ENCODE measurements at places on chromosomes 7 and 10.

GRCh38 chr10:53978301-53978700 is 822.7 kb downstream of the PCDH15 start:
- DNase-seq = no peak

DNA sequence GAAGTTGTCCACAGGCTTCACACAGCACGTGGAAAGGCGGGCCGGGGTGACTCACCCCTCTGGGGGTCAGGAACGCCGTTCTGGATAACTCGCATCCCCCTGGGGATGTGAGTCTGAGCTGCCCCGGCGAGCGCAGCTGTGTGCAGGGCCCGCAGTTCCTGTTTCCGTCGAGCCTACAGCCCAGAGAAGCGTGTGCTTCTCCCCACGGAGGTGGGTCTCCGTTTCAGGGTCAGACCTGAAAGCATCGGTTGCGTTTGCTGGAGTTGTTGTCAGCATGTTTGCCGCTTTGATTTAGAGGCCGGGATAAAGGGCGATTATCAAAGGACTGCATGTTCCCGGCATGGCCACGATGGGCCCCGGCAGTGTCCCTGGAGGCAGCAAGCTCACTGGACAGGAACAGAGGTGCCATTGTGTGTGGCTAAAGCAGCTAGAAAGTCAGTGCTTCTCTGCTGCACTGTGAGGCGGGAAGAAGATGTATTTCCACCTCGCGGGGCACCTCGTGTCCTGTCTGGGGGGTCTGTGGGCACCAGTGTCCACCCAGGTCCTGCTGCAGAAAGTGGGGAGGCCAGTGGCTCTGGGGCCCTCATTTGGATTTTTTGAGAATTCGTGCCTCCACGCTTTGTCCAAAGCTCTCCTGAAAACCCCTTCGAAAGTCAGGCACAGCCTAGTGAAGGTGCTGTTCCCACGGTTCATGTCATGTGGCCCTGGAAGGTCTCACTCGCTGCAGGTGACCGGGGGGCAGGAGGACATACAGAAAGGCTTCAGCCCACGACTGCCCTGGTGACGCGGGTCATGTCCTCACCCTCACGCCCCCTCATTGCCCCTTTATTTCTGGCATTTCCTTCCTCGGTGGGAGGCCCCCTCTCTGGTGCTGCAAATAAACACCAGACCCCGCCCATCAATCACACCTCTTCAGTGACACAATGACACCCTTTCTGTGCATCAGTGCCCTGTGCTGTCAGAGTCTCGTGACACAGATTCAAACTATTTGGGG is 27.4 kb upstream of the GDI2 start:
- peak; percentile 80 for DNase-seq

- no peak for DNase-seq
Observed at GRCh38 chr10:12375076-12375504, 25.7 kb downstream of the CAMK1D start.

DNA sequence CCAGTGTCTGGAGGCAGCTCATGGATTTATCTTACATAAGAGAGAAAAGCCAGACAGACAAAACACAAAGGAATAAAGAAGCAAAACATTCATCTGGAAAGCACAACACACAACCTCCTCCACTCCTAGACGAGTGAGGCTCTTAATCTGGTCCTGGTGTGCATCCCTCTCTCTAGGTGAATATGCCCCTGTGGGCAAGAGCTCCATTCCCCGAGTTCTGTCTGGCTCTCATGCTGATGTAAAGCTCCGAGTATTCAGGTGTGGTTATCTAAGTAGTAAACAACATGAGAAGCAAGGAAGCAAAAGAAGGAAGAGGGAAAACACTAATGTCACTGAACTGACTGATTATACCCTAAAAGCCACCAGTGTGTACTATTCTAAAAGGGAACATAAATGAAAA is 47.9 kb upstream of the FEZF1 start:
- no peak for DNase-seq

DNA sequence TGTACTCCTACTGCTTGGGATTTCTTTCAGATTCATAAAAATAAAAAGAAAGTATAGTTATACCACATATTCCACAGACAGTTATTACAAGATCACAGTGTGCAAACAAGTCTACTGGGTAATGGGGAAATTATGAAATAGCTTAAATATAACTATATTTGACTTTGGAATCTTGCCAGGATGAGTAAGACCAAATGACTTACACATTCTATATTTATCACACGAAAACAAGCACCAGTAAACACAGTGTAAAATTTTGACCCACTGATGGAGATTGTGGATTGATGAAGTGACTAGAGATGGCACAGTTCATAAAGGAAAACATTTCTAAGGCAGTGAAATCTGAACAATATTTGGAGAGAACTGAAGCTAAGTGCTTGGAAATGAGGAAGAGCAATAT is 339.7 kb downstream of the THSD7A start:
- no peak for DNase-seq

DNA sequence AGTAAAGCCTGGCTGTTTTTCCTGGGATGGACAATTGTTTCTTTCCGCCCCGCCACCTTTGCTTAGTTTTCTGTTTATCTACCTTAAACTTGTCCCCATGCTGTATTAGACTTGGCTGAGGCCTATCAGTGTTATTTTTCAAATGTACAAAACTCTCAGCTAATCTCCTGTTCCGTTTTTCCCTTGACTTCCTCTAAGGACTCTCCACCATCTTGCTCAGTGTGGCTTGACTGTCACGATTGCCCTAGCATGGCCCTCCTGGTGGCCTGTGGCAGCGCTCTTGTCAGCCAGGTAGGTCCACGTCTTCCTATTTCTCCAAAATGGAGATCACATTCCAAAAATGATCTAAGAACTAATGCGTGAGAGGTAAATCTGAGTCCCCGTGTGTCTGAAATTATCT is 36.7 kb downstream of the BAIAP2L1 start:
- no peak for DNase-seq

- no peak for DNase-seq
Observed at GRCh38 chr7:155356323-155357105, 58.8 kb downstream of the INSIG1 start.

GRCh38 chr7:158450476-158451124 is 137.0 kb downstream of the PTPRN2 start:
- DNase-seq = no peak

DNA sequence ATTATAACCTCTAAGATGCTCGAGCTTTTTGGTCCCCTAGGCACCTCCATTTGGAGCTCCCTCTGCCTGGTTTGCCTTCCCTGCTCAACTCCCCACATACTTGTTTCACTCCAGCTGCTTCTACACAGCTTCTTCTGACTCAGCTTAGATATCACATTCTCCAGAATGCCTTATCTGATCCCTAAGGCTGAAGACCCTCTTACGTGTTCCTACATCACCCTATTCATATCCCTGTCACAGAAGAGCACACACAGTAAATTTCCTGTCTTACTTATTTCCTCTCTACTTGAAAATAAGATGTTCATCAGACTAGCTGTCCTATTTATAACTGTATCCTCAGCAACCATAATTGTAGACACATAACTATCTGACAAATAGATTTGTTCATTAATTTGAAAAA is 61.3 kb upstream of the RNF148 start:
- no peak for DNase-seq

DNA sequence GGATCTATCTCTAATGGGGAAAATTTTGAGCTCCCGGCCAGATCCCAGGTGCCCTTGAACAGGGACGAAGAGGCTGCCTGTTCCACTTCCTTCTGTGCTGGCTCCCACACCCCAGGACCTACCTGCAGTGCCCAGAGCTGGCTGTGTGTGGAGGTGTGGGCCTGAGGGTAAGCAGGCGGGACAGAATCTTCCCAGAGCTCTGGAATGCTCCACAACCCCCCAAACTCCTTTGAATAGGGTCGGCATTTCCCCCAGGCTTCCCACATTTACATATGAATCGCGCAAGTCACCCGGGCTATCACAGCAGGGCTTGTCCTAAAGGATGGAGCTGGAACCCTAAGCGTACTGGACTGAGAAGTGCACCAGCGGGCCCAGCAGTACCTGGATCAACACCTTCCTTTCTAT is 95.9 kb downstream of the DNMBP start:
- no peak for DNase-seq

DNA sequence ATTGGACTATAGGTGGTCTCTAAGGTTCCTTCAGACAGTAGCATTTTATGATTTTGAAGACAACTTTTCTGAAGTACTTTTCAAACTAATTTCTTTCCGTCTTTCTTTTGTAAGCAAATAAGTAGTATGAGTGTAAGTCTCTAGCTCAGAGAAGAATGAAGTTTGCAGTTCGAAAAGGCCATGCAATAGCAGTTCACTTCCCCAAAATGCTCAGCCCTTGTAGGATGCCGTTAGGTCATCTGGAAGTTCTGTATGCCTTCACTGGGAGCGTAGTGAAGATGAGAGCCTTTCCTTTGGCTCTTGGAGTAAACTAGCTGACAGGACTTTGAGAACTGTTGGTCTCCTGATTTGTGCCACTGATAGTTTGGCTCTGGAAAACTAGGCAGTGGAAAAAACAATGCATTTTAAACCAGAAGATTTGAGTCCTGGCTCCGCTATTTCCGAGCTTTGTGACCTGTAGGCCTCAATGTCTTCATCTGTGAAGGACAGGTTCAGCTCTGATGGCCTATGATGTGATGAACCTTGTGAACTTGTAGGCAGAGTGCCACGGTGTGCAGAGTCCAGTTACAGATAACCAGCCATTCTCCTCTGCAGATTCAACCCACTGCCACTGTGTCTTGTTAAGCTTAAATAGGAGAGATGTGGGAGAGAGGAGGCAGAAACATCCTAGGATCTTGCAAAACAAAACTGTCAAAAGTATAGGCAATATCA is 18.8 kb downstream of the SGPL1 start:
- DNase-seq = no peak

- DNase-seq = no peak
Observed at GRCh38 chr10:90224791-90225566, 523.6 kb downstream of the KIF20B start.

DNA sequence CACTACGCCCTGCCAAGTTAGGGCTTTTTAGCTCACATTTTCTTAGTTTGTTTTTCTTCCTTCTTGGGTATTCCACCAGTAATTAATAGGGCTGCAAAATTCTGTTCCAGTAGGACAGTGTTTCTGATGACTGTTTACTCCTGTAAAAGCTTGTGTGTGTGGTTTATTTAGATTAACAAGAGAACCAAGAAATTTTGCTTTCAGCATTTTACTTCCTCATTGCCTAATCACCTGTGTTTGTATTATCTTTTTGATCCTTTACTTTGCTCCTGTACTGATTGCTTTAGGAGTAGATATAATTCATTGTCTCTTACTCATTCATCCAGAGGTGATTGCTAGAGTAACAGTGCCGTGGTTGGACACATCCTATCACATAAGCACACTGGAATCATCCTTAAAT is 27.7 kb downstream of the TDRD1 start:
- no peak for DNase-seq

DNA sequence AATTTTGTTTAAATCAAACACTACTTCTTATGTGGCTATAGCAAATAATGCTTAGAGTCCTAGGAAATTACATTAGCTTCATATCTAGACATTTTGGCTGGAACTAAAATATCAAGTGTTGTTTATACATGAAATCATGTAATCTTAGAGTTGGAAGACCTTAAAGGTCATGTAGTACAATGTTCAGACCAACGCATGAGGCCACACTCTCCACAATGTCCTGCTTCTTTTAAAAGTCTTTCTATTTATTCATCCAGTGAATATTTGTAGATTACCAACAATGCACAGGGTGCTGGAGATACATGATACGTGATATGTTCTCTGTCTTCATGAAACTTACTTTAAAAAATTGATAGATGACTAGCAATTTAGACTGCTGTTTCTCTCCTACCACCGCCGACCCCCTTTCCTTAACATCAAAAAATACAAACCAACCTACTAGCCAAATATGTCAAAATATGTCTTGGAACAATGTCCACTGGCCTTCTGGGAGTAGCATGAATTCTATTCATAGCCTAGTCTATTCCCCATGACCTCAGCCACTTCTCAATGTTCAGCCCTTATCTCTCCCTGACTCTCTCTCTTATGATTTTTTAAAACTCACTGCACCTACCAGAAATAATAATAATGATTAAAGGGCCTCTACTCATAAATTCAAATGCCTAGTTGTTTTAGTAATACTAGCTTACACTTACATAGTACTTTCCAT is 59.5 kb upstream of the CAV2 start:
- DNase-seq = no peak

GRCh38 chr7:2181077-2181854 is 51.5 kb downstream of the MAD1L1 start:
- DNase-seq = no peak

DNA sequence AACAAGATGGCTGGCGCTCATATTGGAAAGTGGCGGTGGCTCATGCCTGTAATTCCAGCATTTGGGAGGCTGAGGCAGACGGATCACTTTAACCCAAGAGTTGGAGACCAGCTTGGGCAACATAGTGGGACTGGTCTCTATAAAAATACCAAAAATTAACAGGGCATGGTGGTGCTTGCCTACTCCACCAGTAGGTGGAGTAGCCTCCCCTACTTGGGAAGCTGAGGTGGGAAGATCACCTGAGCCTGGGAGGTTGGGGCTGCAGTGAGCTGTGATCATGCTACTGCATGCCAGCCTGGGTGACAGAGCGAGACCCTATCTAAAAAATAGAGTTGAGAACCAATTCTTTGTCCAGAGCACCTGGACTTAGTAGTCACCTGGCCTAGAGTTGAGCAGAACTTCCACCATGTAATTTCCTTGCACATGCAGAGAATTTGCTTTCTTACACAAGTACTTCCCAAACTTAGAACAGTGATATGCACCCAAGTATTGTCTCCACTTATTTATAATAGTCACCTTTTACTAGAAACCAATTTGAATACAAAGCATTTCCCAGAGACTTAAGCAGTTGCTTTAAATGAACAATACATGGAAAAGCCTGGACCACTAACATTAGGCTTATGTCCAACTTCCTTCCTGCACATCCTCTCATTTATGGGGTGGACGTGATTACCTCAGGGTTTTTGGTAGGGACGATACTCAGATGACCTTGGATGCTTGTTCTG is 15.9 kb downstream of the LAMB4 start:
- DNase-seq = no peak

DNA sequence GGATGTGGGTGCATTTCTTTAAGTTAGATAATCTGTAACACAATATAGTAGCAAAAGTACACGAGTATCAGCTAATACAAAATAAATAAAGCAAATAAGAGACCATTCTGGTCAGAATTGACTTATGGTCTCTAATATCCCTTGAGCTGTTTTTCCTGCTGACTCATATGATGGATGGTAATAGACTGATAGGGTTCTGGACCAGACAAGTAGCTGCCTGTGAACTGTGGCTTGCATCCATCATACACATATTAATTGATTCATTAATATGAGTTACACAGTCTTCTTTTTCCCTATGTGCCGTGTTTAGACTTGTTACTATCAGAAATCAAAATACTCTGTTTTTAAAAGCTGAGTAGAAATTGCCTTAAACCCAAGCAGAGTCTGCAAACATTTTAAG is 762.8 kb downstream of the GATA3 start:
- DNase-seq = no peak

Data from GM19239 (cell line).